Activated naive CD4-positive, alpha-beta T cell treated with Interleukin-2 at 50 U/mL for 16 hours (primary cell): ENCODE measurements at places on chromosomes 6 and 20.

DNA sequence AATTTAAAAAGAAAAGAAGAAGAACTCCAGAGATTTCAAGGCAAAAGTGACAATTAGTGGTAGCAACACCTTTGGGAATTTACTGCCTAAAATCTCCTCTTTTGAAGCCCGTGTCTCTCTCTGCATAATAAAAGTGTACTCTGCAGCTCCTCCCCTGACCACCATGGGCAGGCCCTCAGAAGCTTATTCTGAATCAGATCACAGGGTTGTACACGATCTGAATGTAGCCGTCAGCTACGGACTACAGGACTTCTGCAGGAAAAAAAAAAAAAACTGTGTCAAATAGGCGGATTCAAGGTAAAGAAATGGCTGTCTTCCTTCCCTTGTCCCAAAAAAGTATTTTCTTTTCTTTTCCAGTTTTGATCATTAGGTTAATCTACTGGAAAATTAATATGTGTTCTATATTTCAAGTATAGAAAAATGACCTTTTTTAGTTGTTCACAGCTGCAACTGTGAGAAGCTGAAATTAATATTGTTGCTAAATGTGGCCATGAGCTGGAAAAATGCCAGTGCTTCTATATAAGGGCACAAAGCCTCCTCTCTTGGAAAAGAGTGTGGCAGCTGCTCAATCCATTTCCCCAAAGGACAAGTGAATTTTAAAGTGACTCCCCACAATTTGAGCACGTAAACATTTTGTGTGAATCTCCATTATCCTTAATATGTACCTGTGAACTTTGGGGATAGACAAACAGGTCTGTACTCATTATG, 397.4 kb downstream of the C6orf118 start:
- DNase-seq = no peak

DNA sequence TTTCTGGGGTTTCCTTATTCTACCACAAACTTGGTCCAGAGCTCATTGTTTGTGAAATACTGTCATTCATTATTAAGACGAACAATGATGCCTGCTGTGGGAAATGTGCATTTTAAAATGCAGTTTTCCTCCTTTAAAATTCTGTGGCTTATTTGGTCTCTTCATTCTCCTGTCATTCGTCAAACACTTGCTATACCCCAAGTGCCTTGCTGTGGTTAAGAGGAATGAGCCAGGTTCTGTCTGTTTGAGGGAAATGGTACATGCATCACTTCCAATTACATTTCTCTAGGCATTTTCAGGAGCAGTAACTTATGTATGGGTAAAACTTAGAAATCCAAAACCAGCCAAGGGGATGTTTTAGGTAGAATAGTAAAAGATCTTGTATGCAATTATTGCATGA, 1087.7 kb downstream of the KIF16B start:
- no peak for DNase-seq

DNA sequence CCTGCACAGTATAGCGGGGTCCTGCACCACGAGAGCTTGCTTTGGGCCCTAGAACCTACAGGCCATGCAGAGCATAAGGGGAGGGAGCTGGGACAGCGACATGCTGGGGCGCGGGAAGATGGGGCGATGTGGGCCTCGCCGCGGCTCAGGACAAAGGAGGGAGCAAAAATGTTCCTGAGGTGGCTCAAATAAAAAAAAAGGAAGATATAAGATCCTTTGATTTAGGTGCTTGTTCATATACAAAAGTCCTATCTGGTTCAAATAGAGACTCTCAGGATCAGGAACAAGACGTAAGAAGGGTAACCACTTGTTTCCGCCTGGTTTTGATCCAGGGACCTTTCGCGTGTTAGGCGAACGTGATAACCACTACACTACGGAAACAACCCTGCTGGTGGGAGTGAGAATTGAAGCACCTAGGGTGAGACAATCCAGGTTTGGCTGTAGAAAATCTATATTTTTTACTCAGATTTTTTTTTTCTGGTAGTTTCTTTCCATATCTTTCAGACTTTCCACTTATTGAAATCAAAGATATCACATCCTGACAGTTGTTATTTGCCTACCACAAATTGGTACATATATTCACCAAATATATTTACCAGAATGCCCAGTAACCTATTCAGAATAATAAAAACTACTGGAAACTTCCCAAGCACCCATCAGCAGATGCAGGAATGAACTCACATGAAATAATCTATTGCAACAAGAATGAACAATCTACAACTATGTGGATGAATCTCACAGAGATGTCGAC, 177.9 kb upstream of the ZNF184 start:
- peak; percentile 34 for DNase-seq

GRCh38 chr6:130203370-130203769, 19.4 kb downstream of the SAMD3 start:
- no peak for DNase-seq

DNA sequence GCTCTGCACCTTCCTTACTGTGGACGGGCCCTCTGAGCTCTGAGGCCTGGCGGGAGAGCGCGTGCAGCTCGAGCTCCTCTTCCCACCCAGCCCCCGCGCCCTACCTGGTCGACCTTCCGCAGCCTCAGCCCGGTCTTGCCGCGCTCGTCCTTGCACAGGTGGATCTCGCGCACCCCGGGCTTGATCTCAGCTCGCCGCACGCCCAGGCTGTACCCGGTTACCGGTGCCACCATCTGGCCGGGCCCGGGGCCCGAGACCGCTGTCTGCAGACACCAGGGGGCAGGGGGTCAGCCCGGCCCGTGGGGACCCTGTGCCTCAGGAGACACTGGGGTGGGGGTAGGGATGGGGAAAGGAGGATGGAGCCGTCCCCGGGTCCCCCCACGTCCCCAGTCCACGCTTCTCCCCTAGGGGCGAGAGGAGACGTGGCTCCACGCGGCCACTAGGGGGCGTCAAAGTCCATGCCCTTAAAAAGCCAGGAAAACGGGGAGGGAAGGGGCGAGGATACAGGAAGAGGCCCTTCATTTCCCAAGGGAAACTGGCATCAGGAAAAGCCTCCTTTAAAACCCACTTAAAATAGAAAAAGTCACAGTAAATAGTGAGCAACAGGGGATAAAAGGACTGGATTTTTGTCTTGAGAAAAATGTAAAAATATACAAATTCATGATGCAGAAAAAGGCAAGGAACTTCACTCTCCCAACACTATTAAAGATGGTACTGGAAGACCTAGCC, 15.5 kb downstream of the SDCBP2 start:
- peak; percentile 70 for DNase-seq

DNA sequence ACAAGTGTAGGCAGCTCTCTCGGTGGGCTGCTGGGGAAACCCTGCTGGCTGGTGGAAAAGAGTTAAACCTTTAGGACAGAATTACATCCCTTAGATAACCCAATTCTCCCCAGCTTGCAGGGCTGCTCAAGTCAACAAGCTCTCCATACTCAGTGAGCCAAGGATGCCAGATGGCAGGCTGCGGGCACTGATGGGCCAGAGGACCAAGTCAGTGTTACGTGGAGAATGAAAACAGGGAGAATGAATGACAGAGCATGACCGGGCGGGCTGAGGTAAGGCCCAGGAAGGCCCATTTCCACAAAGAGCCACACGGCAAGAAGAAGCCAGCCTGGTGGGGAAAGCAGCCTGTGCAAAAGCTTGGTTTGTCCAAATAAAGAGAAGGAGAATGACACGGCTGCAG, 58.7 kb upstream of the CD93 start:
- DNase-seq = no peak

GRCh38 chr20:49712646-49712995, 1.1 kb downstream of the B4GALT5 start:
- DNase-seq = no peak

GRCh38 chr6:166508726-166509125, 77.8 kb downstream of the RAMACL start:
- no peak for DNase-seq

DNA sequence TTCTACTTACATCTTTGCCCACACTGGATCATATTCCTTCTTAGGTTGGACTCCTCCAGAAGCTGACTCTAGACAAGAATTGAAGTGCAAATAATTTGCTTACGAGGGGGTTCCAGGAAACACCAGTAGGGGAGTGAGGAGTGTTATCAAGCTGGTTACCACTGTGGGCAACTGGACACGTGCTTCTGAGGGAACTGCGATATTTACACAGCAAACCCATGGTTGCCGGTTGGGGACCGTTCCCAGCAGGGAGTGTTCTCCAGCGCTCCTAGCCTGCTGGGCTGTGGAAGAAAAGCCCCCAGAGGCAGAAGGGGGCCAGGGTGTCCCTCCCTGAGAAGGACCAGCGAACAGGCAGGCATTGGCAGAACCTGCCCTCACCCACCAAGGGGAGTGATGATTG, 21.7 kb downstream of the MDFI start:
- no peak for DNase-seq

- no peak for DNase-seq
Observed at GRCh38 chr20:25018841-25019240, 26.3 kb upstream of the APMAP start.

DNA sequence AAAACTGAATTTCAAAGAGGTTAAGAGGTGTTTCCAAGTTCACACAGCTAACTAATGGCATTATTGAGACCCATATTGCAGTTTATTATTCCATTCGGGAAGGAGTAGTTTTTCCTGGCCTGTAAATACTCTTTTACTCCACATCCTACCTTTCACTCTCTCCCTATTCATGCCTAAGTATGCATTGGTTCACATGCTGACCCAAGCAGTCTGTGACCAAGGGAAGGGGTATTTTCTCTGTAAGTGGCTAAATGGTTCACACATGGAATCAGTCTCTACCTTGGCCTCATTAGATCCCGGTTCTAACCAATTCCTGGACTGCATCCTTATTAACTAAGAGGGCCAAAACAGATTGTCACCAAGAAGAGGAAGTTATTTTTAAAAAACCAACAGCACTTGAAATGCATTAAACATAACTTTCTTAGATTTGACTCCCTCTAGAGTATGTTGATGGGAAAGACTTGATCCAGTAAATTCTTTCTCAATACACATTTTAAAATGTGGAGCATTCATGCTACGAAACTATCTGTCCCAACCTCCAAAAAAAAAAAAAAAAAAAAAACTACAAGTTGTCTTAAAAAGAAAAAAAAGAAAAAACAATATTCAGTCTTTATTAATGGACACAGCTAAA, 17.8 kb upstream of the RSPO3 start:
- no peak for DNase-seq

DNA sequence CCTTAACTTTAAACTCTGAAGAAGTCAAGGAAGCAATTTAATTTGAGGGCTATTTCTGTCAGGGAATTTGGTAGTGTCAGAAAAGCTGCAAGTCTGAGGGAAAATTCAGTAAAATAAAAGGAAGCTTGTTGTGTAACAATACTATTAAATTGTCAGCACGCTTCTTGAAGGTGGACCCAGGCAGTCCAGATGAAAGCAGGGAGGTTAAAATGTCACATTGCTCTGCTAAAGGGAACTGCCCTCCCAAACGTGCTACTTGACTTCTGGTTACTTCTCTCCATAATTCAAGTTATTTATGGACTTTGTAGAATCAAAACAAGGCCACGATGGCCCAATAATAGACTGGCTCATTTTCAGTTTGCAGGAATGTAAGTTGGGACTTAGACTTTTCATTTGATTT, 28.2 kb upstream of the ARMC2 start:
- DNase-seq = no peak

GRCh38 chr6:147874322-147874721, 365.8 kb downstream of the SAMD5 start:
- no peak for DNase-seq

GRCh38 chr20:37989601-37990295, 43.5 kb downstream of the TTI1 start:
- DNase-seq = no peak

GRCh38 chr6:139448051-139448649, 73.7 kb upstream of the CITED2 start:
- DNase-seq = no peak

GRCh38 chr6:125853168-125853567, 62.4 kb downstream of the NCOA7 start:
- no peak for DNase-seq

DNA sequence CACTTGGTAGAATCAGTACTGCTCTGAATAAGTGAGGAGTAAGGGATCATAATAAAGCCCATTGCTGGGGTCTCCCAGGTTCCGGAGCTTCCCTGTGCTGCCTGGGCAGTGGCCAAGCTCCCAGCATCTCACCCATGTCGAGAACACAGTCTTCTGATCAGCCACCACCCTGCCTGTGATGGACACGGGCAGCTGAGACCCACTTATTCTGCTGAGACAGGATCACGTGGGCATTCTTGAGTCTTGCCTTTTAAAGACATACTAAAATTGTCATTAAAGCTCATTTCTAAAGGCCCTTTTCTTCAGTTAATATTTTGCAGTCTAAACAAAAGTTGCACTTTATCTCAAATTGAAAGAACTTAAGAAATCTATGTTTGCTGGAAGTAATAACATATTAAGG, 42.7 kb upstream of the SLC22A2 start:
- no peak for DNase-seq

GRCh38 chr6:97040355-97040860, 115.9 kb downstream of the KLHL32 start:
- no peak for DNase-seq

DNA sequence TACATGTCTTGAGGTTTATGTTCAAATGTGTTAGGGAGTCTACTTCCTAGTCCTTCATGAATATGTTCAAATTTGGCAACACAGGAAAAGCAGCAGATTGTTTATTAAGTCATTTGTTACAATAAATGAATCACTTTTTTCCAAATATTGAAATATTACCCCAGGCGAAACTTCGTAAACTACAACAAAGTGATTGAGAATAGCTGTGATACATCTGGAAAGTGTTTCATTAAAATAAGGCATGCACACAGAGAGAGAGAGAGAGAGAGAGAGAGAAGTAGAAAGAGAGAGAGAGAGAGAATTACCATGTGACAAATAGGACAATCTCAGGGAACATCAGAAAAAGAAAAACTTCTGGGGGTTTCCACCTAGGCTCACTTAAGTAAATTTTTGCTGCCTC, 363.1 kb upstream of the PTCHD4 start:
- no peak for DNase-seq

DNA sequence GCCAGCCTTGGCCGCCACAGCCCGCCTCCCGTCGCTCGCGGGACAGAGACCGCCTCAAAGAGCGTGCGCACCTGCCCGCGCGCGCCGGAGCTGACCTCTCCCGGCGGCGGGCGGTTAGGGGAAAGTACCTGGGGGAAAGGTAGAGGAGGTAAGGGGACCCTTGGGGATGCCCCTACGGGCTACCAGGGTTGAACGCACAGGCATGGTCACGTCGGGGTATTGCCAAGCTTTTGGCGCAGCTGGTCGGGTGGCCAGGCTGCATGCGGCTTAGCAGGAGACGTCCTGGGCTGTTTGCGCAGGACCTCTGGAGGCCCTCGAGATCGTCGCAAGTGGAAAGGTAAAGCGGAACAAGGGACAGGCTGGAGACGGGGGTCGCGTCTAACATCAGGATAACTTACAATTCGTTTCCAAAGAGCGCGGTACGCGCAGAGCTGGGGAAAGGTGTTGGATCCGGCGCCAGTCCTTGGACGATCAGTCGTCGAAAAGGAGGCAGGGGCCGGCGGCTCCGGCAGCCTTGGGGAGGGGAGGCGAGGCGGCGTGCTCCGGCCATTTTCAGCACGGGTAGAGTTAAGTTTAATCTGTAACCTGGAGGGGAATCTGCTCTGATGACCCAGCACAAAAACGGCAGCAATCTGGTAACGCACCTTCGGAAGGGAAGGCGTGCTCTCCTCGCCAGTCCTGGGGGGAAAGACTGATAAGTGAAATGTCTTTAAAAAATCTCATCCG, 9.0 kb downstream of the GNAS-AS1 start:
- DNase-seq = no peak
